ENCODE measurements at places on chromosomes 3 and 15.

- DNase-seq: no peak
Measured at GRCh38 chr3:194395212-194395611, 3.9 kb downstream of the GP5 start.

DNA sequence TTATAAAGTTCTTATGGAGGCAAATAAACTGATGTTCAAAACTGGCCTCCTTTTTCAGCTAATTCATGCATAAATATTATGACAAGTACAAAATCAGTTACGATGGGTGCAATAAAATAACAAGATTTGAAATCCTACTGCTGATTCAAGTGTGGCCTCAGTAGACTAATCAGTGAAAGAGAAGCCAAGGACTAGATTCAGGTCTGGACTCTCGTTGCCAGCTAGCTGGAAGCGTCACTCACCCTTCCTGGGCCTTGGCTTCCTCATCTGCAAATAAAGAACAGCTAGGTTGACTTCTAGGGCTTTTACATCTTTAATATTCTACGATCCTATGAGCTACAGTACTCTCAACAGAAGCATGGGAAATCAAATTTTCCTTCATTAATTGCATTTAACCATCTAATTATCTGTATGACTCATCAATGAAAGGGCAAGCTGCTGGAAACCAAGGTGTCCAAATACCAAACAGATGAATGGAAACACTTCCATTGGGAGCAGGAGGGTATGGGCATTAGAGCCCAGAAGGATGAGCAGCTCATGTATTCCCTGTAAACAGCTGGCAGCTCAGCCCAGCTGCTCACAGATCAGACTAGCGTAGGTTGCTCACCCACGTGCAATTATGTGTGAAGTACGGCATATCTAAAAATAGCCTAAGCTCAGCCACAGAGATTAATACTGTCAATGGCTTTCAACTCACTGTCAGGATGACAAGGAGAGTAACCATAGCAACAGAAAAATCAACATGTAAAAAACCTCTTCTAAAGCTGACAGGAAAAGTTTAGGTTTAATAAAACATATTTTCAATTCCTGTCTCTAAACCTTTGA, 294.8 kb downstream of the PLCL2 start:
- DNase-seq: no peak

GRCh38 chr3:51374456-51374855, 10.6 kb upstream of the MANF start:
- no peak for DNase-seq

DNA sequence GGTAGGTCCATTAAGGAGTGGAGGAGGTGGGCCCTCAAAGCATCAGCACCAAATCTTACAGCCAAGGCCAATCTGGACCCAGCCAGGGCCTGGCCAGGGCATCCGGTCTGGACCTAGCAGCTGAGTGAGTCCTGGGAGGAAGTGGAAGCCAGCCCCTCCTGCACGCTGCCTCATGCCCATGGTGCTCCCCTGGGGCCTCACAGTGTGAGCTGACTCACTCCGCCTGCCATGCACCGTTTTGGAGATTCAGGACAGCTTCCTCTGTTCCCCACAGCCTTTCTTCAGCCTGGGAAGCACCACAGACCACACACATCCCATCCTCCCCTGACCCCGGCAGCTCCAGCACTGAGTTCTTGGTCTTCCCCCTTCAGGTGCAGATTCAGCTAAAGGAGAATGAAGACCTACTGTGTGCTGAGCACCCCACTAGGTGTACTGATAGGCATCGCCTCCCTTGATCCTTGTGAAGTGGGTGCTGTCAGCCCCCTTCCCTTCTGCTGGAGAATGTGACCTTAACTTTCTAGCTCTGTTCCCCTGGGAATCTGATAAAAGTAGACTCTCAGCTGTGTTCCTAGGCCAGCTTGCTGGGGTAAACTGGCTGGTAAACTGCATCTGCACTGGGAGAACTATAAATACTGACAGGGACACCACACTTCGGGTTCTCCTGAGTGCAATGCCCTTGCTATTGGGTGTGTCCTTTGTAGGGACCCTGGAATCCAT, 36.8 kb upstream of the SEC13 start:
- peak; percentile 86 for DNase-seq

- no peak for DNase-seq
Measured at GRCh38 chr3:3619815-3620214, 179.4 kb upstream of the LRRN1 start.

Data from H4 (cell line).